ENCODE measurements at places on chromosomes 1 and 21.

GRCh38 chr1:93235261-93235660, 54.7 kb downstream of the CCDC18 start:
- no peak for DNase-seq

- DNase-seq = no peak
These were observed 55.7 kb upstream of the TRABD2B start for GRCh38 chr1:48052923-48053291.

- DNase-seq = no peak
These were observed 20.3 kb upstream of the MPZL1 start for GRCh38 chr1:167701510-167701909.

DNA sequence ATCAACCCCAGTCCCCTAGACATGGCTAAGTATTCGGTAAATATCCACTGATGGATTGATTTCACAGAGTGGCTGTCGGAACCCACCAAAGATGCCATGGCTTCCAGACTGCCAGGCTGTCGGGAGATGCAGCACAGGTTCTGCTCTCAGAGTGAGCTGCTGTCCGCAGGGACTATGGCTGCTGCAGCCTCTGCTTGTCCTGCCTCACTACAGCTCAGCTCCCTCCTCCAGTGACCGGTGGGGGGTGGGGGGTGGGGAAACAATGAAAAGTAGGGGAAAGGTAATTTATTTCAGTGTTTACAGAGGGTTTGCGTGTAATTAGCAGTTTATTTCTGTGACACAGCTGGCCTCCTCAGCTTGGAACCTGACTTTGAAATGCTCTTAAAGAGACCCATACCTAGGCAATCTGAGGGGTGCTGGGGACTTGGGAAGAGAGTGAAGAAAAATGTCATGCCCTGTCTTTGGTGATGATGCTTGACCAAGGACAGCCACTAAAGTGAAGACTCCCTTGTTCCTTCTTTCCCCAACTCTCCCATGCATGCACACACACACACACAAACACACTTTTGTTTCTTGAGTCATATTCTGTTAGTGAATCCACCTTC, 109.0 kb downstream of the CACNA1E start:
- no peak for DNase-seq

DNA sequence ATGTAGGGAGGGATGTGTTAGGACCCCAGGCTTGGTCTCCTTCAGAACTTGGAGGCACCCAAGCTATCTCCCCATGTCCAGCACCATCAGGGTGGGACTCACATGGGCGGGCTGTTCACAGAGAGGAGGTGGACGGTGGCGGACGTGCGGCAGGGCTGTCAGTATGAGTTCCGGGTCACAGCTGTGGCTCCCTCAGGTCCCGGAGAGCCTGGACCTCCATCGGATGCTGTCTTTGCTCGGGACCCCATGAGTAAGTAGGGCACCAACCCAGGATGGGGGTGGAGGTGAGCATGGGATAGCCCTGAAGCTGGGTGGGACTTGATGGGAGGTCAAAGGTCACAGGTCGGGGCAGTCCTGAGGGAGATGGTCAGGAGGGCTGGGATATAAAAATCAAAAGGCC, 27.8 kb downstream of the IGFN1 start:
- no peak for DNase-seq

DNA sequence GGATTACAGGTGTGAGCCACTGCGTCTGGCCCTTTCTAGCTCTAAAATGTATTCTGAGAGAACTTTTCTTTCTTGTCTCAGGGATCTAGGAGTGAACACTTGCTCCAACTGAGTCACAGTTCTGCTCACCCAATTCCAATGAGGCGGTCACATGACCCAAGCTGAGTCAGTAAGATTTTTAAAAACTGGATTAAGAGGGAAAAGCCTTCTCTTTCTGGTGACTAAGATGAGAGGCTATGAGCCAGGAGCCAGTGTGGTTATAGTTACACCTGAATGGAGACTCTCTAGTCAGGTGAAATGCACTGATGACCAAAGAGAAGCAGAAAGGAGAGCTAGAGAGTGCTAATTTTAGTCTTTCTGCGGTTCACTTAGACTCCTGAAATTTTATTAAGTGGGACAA, 9.5 kb upstream of the DEPDC1 start:
- no peak for DNase-seq

GRCh38 chr21:44763050-44763378, 38.6 kb downstream of the UBE2G2 start:
- DNase-seq = no peak

DNA sequence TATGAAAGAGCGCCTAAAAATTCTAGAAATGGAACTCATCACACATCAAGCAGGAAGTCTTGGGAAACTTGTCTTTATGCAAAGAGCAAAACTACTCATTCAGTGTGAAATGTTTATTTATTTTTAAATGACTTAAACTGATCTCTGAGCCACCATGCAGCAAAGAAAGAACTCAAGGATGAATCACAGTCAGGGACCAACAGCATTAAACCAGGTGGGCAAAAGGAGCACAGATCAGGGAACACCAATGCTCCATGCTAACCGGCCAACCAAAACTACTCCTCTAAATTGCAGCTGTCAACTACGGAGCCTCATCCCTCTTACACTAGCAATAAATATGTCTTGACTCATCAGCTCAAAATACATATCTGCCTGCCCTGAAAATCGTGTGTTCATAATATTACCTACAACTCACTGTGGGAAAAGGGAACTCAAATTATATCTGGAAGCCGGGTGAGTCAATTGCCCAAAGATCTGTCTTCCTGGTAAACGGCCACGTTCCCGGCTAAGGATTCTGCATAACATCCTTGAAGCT, 129.2 kb downstream of the PTPN14 start:
- DNase-seq = no peak

DNA sequence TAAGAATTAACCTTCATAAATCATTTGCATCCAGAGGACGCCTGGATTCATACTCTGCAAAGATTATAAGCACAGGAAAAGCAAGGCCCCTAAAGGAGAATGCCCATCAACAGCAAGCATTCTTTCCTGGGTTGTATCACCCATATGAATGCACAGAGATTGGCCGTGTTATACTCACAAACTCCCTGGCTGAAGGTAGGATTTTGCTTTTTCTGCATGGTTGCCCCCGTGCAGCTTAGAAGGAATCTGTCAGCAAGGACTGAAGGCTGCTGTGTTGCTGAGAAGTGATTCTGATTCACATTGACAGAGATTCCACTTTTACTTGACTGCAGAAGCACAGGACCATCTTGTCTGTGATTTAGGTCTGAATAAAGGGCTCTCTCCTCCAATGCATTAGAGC, 283.0 kb downstream of the LRRIQ3 start:
- DNase-seq = no peak

GRCh38 chr1:37449936-37450335, 24.4 kb upstream of the ZC3H12A start:
- no peak for DNase-seq

- DNase-seq = no peak
These were observed 41.4 kb downstream of the TRIM62 start for GRCh38 chr1:33140153-33141149.

- no peak for DNase-seq
These were observed 2.1 kb downstream of the EVA1B start for GRCh38 chr1:36321119-36321951.

- DNase-seq = peak; percentile 74
These were observed 27.6 kb downstream of the SKI start for GRCh38 chr1:2255420-2256369.

GRCh38 chr1:24846671-24847070, 83.4 kb downstream of the RUNX3 start:
- DNase-seq = no peak

- DNase-seq = no peak
These were observed 3.3 kb upstream of the BRWD1 start for GRCh38 chr21:39316729-39317128.

- no peak for DNase-seq
These were observed 4.7 kb downstream of the CELF3 start for GRCh38 chr1:151711951-151712350.

DNA sequence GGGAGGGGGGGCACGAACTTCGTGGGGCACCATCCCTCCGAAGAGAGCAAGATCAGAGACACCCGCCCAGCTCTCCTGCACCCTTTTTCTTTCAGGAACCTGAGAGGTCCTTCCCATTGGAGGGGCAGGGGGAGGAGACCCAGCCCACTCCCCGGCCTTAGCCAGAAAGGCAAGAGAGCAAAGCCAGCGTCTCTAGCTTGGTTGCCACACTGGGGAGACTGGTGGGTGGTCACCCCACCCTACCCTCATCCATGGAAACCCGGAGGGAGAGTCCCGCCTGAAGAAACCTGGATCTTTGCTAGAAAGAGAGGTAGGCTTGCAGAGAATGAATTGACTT, 246 bp downstream of the ATP2B4 start:
- DNase-seq = no peak

GRCh38 chr1:110161849-110162248, 11.6 kb downstream of the SLC6A17 start:
- no peak for DNase-seq

GRCh38 chr1:198641501-198641900, 2.7 kb downstream of the PTPRC start:
- DNase-seq = peak; percentile 39

All from effector CD4-positive, alpha-beta T cell (primary cell).